ENCODE measurements at places on chromosomes 11 and 22. TPM values are rescaled to one million over a fixed set of nuclear protein-coding genes. Genes with fewer than 3 reads are reported as not detected.

DNA sequence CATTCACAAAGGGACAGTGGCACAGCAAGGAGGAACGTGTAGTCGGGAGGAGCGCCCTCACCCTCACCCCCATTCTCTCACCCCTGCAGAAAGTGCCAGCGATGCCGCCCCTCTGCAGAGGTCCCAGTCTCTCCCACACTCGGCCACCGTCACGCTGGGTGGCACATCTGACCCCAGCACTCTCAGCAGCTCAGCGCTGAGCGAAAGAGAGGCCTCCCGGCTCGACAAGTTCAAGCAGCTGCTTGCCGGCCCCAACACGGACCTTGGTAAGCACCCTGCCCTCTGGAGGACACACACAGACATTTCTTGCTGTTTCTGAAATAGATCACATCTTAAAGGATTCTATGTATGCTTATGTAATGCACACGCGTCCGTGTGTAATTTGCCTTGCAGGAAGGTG, 34.9 kb downstream of the TBC1D22A start:
- H3K27me3 ChIP-seq, result no peaks in the 10 kb centered on the region
- H3K27ac ChIP-seq, result no peak overlapping the region
- no peak overlapping the region for H3K4me3 ChIP-seq
- DNase-seq, result no peak

DNA sequence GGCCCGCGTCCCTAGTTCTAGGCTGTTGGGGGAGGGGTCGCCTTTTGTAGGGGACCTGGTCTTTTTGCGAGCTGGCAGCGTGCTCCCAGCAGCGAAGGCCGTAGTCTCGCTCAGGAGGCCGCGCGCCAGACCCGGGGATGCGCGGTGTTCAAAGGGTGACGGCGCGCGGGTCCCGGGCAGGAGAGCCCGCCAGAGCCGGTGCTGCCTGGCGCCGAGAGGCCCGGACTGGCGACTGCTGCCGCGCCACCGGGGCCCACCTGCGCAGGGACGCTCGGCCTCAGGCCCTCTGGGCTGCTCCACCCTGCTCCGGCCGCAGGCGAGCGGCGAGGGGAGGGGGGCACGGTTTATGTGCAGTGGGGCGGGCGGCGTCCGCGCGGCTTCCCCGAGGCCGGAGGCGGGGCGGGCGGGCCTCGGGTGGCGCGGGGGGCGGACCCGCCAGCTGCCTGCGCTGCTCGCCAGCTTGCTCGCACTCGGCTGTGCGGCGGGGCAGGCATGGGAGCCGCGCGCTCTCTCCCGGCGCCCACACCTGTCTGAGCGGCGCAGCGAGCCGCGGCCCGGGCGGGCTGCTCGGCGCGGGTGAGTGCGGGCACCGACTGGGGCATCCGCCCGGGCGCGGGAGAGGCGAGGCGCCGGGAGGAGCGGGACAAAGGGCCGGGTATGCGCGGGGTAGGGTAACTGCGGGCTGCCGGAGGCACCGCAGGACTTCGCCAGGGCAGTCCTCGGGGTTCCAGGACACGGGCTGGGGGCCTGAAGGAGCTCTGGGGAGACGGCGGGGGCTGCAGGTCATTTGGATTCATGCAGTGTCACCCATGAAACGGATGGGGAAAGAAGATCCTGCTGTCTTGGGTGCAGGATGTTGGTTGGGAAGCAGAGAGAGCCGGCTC, at the start of gene PRSS23:
Gene PRSS23, plus strand, starts transcription at position 467 of the 884 bp plus-strand sequence. CDS start 7,102 bp downstream, outside the sequence.
- peak within 1 kb of the TSS; percentile 71 for H3K27ac ChIP-seq
- no peaks in the 10 kb centered on the region for H3K27me3 ChIP-seq
- H3K36me3 ChIP-seq, result peaks cover 9% of the 10 kb centered on the region
- peaks cover 51% of the 10 kb centered on the region for H3K4me1 ChIP-seq

The LRRC32 gene
- total RNA-seq, result 1.1 TPM

The EXPH5 gene
- 0.84 TPM for total RNA-seq
